Cerebellar nuclear complex (tissue), 1 donor: ENCODE measurements at places on chromosomes 3 and 15.

- no peak for DNase-seq
Observed at GRCh38 chr15:97483232-97483631, 477.3 kb upstream of the ARRDC4 start.

- DNase-seq, result peak; percentile 29
Observed at GRCh38 chr15:41809526-41810220, 18.2 kb upstream of the JMJD7 start.

DNA sequence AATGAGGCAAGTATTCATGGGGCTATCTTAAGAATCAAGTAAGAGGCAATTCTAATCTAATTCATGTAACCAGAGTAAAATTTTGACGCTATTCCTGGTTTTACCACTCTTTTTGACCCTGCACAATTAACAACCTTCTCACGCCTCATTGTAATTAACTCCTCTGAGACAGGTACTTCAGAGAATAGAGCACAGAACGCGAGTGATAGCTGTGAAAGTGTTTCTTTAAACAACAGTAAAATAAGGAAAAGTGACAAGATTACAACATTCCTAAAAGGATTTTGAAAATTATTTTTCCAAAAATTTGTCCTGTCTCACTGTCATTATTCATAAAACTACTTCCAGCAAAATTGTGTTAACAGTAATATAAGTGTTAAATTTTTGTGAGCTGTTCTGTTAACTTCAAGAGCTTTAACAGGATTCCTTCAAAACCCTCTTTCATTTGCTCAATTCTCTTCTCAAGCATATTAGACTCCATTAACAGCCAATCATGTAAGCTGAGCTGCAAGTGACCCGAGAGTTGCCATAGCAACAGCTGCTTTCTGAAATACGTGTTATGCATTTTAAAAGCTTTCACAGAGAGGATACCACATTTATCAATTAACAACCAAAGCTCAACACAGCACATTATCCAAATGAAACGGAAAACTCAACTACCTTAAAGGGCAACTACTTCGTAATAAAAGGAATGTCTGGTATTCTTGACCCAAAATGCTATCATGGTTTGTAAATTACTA, 93.1 kb downstream of the STAG1 start:
- DNase-seq, result no peak

- no peak for DNase-seq
Observed at GRCh38 chr3:35946121-35946853, 307.0 kb downstream of the ARPP21 start.

DNA sequence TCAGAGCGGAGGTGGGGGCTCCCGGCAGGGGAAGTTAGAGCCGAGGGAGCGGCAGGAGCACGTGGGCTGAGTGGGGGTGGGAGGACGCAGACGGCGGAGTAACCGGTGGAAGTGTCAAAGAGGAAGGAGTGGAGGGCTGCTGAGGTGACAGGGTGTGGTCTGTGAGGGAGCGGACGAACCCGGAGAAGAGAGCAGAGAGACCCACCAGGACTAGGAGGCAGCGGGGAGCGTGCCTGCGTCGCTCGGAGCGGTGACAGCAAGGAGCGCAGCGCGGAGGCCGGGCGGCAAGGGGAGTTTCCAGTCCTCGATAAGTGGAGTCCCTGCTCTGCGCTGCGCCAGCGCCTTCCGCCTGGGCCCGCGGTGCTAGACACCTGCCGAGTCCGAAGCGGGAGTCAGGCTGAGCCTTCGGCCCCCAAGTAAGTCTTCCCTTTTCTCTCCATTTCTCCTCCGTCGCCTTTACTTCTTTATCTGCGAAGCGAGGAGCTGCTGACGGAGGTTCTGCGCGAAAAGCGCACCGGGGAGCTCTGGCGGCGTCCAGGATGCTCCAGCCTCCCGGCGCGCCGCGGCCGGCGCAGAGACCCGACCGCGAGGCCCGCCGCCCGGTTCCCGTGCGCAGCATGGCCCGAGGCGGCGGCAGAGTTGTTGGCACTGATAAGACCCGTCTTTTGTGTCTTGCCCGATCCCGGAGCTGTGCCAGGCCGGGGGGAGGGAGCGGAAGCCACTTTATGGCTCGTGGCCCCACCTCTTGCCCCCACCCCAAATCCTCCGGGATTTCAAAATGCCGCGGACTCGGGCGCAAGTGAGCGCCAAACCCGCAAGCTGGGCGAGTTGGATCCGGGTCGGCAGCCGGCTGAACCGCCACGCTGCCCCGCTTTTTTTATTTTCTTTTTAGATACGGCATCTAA, 533.0 kb upstream of the SEMA6D start:
- no peak for DNase-seq

- DNase-seq, result peak; percentile 40
Observed at GRCh38 chr3:16912400-16913263, 27.9 kb downstream of the PLCL2 start.

DNA sequence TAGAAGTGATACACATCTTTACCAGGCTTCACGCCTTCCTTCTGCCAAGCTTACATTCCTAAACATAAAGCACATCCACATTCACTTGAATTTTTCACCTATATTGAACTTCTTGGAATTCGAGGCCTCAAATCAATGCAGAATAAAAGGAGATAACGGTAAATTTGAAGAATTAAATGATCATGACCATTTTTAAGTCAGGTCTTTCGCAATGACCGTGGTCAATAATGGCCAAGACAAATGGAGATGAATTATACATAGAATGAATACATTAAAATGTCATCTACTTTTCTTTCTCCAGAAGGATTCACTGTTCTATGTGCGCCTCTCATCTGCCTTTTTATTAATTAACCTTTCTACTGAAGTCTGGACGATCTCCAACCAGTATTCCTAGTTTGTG, 5.3 kb upstream of the GOLGA8A start:
- no peak for DNase-seq

GRCh38 chr15:52392008-52392687, 96.5 kb upstream of the MYO5C start:
- no peak for DNase-seq

DNA sequence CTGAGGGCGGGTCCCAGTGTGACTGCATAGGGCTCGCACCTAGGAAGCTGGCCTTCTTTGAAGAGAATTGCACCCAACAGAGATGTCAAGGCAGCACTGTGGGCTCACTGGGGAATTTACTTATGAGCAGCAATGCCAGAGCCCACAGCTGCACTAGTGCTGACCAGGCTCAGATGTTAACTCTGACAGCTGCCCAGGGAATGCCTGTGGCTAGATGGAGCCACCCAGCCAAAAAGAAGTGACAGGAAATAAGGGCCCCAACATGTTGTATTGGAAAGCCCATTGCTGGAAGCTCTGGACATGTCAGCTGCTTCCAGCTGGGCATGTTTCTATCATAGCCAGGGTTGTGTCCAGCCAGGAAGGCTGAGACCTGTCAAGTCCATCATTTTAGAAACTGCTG, 90.9 kb upstream of the ZNF280D start:
- DNase-seq, result no peak

DNA sequence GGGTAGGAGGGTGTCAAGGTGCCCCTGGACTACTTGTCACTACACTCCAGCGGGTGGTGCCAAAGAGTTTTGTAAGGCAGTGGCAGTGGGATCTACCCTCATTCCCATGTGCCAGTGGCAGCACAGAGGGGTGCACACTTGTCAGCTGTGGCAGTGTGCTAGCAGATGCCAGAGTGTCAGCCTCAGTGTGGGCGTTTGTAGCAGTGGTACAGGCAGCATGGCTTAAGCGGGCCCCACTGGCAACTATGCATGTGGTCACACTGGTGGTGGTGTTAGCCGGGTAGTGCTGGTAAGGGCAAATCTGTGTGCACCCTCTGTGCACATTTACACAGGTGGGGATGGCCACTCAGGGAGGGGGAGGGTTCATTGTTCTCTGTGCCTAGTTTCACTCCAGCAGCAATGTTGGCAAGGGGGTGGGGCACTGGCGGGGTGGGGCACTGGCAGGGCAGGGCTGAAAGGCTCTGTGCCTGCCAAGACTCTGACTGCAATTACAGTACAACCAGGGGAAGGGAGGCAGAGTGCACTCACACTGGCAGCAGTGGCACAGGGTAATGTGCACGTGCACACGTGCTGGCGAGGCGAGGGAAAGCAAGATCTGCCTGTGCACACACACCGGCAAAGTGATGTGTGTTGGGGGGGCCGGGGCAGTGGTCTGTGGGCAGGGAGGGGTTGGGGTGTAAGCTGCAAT, 31.8 kb downstream of the MYO9A start:
- DNase-seq, result no peak

DNA sequence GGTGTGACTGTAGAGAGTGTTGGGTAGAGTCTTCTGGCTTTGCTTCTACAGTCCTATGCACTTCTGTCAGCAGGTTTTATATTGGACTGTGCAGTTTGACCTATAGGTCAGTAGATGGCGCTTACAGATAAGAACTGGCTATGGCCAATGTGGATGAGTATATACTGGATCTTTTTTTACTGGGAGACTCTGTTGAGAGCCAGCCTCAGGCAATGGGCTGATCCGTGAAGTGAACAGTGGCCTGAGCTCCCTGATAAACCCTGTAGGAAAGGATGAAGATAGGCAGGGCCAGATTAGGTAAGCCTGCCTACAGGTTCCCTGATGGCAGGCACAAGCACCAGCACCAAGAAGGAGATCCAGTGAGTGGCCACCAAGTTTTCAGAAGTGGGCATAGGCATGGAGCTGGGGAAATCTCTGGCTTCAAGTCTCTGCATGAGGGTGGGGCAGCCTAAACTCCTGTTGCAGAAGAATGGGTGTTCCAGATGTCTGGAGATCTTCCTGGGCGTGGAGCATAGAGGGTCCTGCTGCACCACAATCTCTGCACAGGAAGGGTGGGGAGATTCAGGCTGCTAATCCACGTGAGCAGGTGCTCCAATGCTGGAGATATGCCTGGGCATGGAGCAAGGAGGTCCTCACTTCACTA, 326.0 kb upstream of the SGO1 start:
- DNase-seq, result no peak

DNA sequence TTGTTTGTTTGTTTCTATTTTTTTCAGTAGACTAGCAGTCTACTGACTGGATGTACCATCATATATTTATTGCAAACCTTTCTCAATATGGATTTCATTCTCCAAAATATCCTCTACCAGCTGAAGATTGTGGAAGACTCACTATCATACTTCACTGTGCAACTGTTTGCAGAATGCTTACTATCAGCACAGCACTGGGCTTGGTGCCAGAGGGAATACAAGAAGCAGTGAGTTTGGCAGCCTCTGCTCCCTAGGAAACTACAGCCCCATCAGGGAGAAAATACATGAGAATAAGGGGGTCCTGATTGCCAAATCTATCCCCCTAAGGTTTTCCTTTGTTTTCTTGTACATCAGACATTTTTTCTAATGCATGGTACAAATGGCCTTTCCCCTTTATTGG, 27.5 kb downstream of the AQP9 start:
- DNase-seq, result no peak

- no peak for DNase-seq
Observed at GRCh38 chr3:57098418-57099310, 38.2 kb downstream of the SPATA12 start.

DNA sequence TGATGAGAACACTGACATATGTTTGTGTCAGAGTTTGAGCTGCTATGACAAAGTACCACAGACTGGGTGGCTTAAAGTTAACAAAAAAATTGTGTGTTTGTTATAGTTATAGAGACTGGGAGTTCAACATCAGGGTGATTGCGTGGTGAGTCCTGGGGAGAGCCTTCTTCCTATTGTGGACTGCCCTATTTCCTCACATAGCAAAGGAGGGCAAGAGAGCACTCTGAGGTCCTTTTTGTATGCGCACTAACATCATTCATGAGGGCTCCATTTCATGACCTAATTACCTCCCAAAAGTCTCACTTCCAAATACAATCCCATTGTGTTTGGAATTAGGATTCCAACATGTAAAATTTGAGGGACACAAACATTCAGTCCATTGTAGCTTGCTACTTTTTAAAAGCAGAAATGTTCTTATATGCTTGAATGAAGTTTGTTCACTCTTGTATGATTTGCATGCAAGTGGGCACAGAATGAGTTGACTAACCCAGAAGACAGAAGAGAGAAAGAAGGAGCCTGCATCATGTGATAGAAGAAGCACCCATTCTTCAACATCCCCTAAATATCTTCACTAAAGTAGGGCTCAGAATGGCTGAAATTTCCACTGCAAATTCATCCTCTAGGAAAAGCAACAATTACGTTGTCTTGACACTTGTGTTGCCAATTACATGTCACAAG, 18.9 kb upstream of the ALCAM start:
- DNase-seq, result no peak

GRCh38 chr3:50378024-50378423, 18.7 kb upstream of the TMEM115 start:
- DNase-seq, result no peak

- no peak for DNase-seq
Observed at GRCh38 chr15:92053753-92054316, 200.3 kb downstream of the SLCO3A1 start.

DNA sequence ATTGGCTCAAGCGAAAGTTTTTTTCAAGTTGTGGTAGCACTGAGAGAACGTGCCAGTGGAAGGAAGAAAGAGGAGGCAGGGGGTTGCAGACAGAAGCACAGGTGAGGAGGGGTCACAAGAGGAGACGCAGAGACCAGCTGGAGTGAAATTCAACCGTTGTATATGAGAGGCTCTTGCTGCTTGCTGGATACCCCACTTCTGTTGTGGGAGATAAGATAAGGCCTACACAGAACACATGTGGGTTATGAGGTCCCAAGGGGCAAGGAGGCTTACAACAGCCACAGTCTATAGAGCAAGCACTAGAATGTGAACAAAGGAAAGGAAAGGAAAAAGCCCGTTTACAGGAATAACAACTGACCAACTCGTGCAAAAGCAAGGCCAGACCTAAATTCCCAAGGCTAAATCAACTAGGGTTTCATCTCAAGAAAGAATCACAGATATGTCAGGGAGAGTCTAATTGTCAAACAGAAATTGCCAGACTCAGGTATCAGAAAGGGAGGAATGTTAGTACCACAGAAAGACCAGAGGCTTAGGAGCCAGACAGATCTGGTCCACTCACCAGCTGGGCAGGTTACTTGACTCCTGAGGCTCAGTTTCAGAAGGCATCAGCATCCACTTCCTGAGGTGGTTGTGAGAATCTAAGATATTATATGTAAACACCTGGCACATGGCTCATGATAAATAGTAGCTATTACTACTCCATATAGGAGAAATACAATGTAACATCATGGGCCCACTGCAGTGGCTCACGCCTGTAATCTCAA, 60.9 kb downstream of the MSL2 start:
- no peak for DNase-seq
